ACHN (cell line): ENCODE measurements at places on chromosomes 16 and 17.

DNA sequence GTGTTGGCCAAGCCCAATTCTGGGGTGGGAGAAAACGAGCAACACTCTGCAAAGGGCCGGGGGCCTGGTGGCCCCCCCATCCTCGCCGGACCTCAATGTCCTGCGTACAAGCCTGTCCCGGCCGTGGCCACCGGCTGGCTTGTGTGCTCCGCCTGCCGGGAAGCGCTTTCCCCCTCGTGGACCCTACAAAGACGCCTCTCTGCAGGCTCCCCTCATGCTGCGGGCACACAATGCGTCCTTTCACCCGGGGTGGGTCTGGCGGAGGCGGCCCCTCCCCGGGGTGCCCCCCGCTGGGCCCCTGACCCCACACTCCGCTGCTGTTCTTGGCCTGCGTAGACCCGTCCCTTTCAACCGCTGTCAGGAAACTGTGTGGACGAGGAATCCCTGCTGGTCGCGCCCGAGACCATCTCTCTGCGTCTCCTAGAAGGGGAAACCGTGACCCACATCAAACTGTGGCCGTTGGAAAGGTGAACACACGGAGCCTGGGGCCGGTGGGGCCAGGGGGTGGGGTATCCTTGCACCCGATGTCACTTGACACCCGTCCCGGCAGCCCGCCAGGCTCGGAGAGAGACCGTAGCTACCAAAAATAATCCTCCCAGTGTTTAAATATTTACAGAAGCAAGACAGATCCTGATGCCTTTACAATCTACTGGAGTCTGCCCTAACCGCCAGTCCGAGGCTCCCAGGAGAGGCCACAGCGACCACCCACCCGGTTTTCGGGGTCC lies 43.6 kb downstream of the TBC1D16 start:
- peak; percentile 19 for DNase-seq

DNA sequence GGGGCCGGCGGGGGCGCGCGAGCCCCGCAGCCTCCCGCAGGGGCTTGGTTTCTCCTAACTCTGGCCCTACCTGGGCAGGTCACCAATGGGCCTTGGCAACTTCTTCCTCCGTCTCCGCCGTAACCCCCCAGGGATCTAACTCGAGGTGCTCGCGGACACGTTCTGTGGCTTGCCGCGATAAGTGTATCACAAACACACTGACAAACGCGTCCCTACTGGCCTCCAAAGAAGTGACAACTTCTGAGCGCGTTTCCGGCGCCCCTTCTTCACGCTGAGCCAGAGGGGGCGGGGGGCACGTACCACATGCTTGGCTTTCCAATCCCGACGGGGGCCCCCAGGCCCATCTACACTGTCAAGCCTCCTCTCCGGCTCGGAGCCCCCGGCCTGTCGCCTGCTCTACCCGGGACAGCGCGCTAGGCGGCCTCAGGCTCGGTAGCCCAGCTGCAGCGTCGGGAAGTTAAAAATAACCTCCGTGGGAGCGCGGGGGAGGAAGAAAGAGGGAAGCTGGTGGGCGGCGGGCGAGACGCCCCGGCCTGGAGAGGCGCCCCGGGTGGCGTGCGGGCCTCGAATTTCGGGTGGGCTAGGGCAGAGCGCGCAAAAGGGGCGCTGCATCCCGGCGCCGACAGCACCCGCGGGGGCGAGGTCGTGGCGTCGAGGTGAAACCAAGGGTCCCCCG lies 725 bp upstream of the SPHK1 start:
- DNase-seq, result peak; percentile 35

- no peak for DNase-seq
These were observed 3.9 kb upstream of the RAB40B start for GRCh38 chr17:82702231-82702927.

- no peak for DNase-seq
These were observed 275.9 kb downstream of the C16orf95 start for GRCh38 chr16:87041286-87041685.

DNA sequence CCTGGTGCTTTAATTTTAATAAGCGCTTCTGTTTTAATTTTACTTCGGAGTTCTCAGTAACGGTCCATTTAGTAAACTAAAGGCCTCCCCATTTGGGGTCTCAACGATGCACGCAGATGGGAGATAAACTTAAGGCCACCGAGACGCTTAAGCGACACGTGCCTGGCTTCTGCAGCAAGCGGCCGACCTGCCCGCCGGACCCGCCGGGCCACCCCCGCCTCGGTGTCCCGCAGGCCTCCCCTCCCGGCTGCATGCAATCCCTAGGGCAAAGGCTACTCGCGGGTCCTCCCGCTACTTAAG lies 592 bp downstream of the GCSH start:
- DNase-seq, result no peak

- DNase-seq, result peak; percentile 53
These were observed at the start of gene NOTUM for GRCh38 chr17:81961087-81961511. TSS of gene NOTUM (minus strand) at chr17:81961187. CDS start at chr17:81960909, 278 bp downstream.

DNA sequence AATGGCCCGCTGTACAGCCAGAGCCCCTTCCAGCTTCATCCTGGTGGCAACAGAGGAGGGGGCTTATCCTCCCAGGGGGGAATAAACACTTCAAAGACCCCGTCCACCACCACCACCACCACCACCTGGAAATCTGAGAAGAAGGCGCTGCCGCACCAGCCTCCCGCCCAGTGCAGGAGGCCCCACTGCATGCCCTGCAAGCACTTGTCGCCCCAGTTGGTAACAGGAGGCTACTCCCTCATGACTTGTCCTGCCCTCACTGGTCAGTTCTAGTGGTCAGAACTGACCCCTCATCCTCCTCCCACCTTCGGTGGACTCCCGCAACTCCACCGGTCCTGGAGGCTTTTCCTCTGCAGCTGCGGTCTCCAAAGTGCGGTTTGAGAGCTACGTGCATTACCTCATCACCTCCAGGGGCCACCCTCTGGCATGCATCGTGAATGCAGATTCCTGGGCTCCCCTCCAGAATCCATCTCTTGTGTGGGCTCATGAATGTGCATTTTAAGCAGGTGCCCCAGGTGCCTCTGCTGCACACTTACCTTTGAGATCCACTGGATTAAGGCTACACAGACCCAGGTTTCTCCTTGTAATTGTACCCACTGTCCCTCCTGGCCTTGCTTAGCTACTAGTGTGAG lies 71.8 kb downstream of the SRCIN1 start:
- DNase-seq, result no peak

GRCh38 chr16:84483882-84484565 lies 20.4 kb downstream of the MEAK7 start:
- DNase-seq, result no peak

GRCh38 chr17:82876602-82877379 lies 37.0 kb upstream of the ZNF750 start:
- DNase-seq, result no peak

DNA sequence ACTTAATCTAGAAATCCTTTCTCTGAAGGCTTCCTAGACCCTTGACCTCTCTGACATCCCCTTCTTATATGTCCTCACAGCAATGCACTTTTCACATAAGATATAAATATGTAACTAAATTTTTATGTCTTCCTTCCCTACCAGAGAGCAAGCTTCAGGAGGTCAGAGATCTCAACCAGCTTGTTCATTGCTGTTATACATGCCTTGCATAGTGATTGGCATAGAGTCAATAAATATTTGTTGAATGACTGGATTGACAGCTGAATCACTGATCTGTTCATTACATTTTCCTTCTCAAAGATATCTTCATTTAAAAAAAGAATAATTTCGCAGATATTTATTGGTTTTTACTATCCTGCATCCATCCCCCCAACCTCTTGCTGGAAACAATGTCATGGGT lies 29.5 kb downstream of the HYDIN start:
- no peak for DNase-seq

DNA sequence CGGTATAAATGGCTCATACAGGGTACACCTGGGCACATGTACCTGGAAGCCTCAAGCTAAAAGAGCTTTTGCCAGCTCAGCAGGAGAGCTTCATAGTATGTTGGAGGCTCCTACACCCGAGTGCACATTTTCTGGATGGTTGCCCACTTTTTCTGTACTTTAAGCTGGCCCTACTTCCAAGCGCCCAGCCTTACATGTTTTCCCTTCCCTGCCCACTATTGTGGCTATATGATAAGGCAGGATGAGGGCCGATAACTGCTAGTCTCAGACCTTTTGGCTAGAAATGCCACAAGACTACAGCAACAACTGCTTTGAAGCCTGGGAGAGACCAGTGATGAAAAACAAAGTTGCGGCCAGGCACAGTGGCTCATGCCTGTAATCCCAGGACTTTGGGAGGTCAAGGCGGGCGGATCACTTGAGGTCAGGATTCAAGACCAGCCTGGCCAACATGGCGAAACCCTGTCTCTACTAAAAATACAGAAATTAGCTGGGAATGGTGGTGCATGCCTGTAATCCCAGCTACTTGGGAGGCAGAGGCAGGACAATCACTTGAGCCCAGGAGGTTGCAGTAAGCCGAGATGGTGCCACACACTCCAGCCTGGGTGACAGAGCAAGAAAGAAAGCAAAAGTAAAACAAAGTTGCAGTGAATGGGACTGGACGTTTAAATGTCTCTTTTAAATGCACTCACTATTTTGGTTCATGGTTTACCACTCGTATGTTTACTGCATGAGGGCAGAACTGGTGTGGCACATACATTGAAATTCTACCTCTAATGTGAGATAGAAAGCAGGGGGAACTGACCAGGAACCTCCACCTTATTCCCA lies 14.2 kb upstream of the MARCHF10 start:
- no peak for DNase-seq

- no peak for DNase-seq
These were observed 69.3 kb downstream of the ABCC1 start for GRCh38 chr16:16018705-16019104.

DNA sequence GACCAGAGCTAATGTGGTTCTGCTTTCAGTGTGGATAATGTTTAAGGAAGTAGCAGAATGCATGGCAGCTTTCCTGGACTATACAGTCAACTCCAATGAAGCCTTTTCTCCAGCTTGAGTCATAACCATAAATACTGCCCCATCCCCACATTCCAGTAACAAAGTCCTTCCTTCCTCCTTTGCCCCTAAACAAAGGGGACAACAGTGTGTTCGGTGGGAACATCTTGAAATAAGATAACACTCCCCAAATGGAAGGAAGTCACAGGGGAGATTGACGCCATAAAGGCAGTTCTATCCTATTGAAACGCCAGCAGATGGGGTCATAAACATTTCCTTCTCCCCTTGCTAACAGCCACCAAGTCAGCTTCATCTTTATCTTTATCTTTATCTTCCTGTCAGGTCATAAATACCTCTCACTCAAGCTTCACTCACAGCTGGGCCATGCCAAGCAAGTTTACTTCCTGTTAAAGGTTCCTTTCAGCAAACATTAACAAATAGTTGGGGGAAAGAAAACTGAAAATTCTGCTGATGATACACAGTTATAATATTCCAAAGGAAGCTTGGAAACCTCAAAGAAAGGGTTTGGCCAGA lies 136.7 kb downstream of the SNX11 start:
- DNase-seq, result peak; percentile 93

- DNase-seq, result no peak
These were observed 4.7 kb downstream of the KCTD5 start for GRCh38 chr16:2686912-2687507.

- DNase-seq, result no peak
These were observed 157.1 kb downstream of the CMIP start for GRCh38 chr16:81601601-81602255.

GRCh38 chr17:19004421-19005136 lies at the start of gene FAM83G:
TSS of gene FAM83G (minus strand) at chr17:19004764. CDS start at chr17:19004041, 723 bp downstream.
- peak; percentile 86 for DNase-seq

GRCh38 chr17:72714357-72714966 lies 378.0 kb downstream of the SLC39A11 start:
- DNase-seq, result no peak

GRCh38 chr17:77684803-77685798 lies 273.4 kb upstream of the TNRC6C start:
- no peak for DNase-seq

GRCh38 chr17:75922173-75922961 lies 17.7 kb upstream of the MRPL38 start:
- DNase-seq, result no peak

DNA sequence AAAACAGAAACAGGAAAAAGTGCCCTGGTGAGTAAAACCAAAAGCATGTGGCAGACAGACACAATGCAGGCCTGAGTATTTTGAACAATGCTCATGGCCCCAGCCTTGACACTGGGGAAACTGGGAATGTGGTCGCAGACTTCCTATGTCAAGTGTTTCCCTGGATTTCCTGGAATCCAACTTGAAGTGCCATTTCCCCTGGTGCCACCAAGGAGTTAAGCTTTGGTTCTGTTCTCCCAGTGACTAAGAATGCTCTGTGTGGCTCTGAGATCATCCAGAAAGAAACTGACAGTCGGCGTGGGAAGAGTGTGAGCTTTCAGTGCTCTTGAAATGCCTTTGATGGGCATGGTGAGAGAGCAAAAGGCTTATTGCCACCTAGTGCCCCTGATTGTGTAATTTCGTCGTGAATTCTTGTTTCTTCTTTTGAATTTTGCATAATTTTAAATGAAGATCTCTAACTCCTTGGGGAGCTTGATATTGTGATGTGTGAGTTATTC lies 96.0 kb downstream of the YPEL2 start:
- DNase-seq, result peak; percentile 36

DNA sequence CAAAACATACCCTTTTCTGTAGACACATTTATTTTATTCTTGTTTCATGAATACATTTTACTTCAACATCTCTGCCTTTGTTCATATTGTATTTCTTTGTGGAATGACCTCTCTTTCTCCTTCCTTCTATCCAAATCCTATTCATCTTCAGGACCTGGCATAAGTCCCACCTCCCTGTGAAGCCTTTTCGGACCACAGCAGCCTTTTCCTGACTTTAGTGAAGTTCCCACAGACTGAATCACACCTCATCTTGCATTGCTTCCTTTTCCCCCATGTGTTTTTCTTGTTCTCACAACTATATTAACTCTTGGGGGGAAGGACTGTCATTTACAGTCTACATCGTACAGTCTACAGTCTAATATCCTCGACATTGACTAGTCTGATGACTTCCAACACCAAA lies 58.2 kb downstream of the MFSD11 start:
- DNase-seq, result no peak

- DNase-seq, result no peak
These were observed 228.4 kb downstream of the CPPED1 start for GRCh38 chr16:12575288-12575687.

DNA sequence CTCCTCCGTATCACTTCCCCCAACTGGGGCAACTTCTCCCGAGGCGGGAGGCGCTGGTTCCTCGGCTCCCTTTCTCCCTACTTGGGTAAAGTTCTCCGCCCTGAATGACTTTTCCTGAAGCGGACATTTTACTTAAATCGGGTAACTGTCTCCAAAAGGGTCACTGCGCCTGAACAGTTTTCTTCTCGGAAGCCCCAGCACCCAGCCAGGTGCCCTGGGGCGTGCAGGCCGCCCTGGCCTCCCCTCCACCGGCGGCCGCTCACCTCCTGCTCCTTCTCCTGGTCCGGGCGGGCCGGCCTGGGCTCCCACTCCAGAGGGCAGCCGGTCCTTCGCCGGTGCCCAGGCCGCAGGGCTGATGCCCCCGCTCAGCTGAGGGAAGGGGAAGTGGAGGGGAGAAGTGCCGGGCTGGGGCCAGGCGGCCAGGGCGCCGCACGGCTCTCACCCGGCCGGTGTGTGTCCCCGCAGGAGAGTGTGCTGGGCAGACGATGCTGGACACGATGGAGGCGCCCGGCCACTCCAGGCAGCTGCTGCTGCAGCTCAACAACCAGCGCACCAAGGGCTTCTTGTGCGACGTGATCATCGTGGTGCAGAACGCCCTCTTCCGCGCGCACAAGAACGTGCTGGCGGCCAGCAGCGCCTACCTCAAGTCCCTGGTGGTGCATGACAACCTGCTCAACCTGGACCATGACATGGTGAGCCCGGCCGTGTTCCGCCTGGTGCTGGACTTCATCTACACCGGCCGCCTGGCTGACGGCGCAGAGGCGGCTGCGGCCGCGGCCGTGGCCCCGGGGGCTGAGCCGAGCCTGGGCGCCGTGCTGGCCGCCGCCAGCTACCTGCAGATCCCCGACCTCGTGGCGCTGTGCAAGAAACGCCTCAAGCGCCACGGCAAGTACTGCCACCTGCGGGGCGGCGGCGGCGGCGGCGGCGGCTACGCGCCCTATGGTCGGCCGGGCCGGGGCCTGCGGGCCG lies 1.6 kb downstream of the HIC1 start:
- no peak for DNase-seq
